ENCODE measurements at places on chromosomes 4 and X. TPM values are rescaled to one million over a fixed set of nuclear protein-coding genes. Genes with fewer than 3 reads are reported as not detected.
A peak's percentile ranks its signal among the peaks of the same experiment; 100 is the strongest.

DNA sequence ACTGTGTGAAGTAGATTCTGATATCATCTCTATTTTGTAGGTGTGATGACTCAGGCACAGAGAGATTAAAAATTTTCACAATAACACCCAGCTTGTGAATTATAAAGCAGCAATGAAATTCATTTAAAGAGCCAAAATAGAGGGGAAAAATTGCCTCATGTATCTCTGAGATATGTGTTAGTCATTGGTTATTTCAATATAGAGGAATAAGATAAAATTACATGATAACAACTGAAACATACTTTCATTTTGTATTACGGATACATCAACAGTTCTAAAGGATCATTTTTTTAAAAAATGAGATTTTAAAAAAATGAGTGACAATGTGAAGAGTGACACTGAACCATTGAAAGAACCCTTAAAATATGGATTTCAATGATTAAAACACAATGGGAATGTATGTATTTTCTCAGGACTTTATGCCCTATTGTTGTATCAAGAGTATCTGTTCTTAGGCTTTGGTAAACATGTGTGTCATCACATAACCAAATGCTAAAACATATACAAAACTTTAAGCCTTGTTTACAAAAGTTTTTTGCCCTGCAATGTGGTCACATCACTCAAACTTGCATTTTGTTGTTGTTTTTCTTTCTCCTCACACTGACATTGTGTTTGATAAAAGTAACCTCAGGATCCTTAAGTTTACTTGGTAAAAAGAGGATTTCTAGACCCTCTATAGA, 221.3 kb downstream of the ANTXR2 start:
- DNase-seq = no peak

DNA sequence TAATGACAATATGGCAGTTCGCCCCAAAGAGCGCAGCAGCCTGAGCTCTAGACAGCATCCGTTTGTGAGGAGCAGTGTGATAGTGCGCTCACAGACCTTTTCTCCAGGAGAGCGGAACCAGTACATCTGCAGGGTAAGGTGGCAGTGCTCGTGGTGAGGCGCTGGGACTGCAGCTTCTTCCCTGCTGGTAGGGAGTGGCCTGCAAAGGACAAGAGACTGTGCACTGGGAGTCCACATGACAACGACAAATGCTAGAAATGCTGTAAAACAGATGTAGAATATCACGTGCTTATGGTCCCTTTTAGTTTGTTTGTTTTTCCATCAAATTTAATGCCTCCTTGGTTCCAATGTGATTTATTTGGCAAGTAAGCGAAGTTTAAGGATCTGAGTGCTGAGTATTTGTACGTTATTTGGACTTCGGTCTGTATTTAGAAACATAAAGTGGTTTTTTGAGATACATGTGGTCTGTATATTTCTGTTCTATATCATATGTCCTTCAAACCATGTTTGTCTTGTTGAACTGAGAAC, 35.8 kb downstream of the CLDN22 start:
- no peak for DNase-seq

DNA sequence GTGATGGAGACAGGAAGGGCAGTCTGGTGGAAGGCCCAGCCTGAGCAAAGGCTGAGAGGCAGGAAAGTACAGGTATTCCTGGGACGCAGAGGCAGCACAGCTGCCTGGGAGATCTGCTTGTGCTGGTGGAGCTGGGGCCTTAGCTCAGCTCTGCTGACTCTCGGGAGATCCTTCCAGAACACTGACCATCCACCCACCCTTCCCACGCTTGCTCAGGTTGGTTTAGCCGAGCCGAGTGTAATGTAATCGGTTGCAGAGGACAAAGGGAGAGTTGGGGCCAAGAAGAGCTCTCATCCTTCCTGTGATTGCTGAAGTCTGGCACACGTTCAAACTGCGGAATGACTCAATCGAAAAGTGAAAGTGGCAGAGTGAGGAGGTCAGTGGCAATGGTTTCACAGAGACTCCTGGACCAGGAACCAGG, 43.1 kb upstream of the GPR78 start:
- peak; percentile 77 for DNase-seq

DNA sequence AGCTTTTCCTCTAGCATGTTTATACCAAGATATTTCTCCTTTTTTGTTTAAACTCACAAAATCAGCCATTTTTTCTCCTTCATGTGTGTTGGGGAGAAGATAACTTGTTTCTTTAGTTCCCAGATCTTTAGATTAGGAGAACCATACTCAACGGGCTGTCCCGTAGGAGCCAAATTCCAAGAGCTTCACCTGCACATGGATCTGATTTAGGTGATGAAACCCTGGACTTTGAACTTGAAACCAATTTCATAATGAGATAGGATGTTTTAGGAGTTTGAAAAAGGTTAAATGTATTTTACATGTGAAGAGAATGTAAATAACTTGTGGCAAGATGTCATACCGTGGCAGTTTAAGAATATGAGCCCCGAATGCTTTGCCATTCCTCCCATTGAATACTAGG, 280.0 kb upstream of the PCDH18 start:
- no peak for DNase-seq

- no peak for DNase-seq
These were observed 129.8 kb upstream of the LIMCH1 start for GRCh38 chr4:41408150-41408549.

FGA gene
- 1.0 TPM for total RNA-seq

JCHAIN gene
- 31.9 TPM for total RNA-seq

All from upper lobe of left lung (tissue), 6 donors.